Myocyte (in vitro differentiated cells): ENCODE measurements at places on chromosomes 5 and 9. TPM values are rescaled to one million over a fixed set of nuclear protein-coding genes. Genes with fewer than 3 reads are reported as not detected.

The DOCK8 gene
- total RNA-seq = 0.21 and 2.1 TPM in 2 replicates

DNA sequence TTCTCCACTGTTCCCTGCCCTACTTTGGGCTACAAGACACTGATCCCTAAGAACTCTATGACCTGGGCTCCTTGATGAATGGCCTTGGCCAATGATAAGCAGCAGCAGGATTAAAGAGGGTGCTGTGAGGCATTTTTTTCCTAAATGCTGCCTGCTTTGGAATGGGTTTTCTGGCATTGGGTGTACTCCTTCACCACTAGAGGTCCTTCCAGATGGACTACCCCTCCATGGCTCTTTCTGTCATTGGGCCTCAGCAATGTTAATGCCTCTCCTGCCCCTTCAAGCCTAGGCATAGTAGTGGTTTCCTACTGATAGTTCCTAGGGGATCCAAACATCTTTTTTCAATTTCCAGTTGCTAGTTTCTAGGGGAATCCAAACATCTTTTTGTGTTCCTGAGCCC lies 319.3 kb upstream of the RPS23 start:
- DNase-seq = no peak

- DNase-seq = peak; percentile 95
Observed at GRCh38 chr9:115254287-115255180, 136.6 kb upstream of the TNC start.

DNA sequence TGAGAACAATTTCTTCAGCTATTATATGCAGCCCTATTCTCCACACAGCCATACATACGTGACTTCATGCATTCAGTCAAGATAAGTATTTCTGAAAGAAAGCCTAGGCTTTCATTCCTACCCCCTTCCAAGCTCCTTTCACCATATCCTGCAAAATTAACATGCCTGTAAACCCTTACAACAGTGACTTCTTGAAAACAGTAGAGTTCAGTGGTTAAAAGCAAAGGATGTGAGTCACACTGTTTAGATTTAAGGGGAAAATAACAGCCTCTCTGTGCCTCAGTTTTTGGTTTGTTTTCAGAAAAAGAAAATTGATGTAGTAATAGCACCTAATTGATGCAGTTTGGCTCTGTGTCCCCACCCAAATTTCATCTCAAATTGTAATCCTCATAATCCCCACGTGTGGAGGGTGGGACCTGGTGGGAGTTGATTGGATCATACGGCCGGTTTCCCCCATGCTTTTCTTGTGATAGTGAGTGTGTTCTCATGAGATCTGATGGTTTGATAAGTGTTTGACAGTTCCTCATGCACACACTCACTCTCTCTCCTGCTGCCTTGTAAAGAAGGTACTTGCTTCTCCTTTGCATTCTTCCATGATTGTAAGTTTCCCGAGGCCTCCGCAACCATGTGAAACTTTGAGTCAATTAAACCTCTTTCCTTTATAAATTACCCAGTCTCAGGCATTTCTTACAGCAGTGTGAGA lies 264.8 kb downstream of the CETN3 start:
- DNase-seq = no peak

DNA sequence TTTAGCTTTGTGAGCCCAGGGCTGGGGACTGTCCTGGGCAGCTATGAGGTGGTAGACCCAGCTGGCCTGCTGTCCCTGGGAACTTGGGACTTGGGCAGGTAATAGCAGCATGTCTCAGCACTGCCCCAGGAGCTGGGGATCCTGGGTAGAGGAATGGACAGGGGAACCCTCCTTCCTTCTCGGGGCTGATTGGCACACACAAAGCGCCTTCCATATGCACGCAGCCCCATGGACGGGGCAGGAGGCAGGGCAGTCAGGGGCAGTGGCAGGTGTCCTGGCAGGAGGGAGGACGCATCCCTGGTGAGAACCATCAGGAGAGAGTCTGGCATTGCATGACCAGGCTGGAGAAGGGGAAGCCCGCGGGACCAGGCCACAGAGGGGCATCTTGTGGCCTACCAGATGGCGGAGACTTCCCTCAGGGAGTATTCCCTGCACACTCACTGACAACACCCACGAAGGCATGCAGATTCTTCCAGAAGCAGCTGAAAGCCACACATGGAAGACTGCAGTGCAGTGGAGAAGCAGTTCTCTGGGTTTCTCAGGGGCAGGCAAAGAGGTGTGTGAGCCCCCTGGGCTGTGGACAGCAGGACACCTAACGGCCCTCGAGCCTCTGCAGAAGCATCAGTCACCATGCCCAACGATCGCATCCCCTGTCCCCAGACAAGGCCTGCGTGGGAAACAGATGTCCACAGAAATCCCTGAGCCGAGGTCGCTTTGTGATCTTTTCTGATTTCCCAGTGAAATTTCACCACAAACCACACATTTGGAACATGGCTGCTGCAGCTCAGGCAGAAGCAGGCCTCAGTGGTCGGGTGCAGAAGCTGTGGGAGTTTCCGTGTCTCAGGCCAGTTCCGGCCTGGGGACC lies 7.0 kb upstream of the NKD2 start:
- peak; percentile 59 for DNase-seq

The DDX41 gene
- total RNA-seq = 87.2 and 112 TPM in 2 replicates

GRCh38 chr9:86783884-86784283 lies 163.4 kb downstream of the GAS1 start:
- no peak for DNase-seq

GRCh38 chr9:17083258-17083657 lies 51.6 kb upstream of the CNTLN start:
- DNase-seq = no peak

DNA sequence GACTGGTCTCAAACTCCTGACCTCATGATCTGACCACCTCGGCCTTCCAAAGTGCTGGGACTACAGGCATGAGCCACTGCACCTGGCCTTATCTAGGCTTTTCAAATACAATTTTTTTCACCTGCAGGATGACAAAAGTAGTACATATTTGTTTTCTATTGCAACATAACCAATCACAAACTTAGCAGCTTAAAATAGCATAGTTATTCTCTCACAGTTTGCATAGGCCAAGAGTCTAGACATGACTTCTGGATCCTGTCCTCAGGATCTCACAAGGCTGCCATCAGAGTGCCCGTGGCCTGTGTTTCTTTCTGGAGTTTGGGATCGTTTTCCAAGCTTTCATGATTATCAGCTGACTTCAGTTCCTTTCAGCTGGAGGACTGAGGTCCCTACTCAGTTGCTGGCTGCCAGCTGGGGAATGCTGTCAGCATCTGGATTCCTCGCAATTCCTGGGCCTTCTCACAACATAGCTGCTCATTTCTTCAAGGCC lies 348.9 kb downstream of the ARHGEF28 start:
- DNase-seq = no peak

- no peak for DNase-seq
Observed at GRCh38 chr9:18362166-18362565, 111.8 kb upstream of the ADAMTSL1 start.

DNA sequence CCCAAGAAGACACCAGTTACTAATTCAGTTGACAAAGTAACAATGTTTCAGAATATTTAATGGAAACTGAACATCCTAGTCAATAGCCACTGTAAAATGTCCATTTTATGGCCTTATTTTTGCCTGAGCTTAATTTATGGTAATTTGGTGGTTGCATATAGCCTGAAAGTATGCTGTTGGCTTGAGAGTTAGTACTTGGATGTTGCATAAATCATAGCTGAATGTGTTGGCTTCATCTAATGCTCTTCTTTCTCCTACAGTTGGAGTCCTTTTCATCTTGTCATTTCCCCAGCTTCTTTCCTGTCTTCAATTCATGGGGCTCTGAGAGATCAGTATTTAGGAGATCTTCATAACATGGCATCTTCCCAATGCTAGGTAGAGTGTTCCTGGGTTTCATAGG lies 164.6 kb downstream of the MAT2B start:
- no peak for DNase-seq

The FCN1 gene
- total RNA-seq = not detected in 2 replicates

DNA sequence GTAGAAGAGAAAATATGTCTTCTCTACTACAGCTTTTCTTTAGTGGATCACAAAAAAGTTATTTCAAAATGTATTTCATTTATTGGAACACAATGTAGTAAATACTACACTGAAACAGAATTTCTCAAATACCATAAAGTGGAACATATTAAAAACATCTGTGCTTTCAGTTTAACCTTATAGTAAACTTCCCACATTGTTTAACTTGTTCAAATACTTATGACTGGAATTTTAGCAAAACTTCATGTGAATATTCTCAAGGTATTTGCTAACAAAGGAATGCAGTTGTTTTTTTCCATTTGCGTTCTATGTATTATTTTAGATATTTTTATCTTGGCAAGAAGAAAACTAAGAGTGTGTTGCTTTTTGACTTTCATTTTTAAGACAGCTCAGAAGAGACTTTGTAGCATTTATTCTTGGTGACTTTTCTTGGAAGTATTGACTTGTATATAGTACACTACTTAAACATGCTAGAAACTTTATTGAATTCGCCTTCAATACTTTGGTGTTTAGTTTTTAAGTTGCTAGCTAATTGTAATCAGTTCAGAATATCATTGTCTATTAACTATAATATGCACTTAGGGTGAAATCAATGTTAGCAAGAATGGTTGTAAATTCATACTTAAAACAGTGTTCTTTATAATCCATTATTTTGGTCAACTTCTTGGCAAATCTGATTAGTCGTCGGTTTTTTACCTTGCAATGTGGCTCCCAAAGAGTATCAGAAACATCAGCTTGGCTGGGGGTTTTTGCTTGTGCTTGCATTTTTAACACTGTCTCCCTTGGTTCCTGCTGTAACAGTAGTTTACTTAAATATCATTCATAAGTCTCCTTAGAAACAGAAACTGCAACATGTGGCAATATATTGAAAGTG lies 5.0 kb upstream of the RHOBTB3 start:
- peak; percentile 31 for DNase-seq

- no peak for DNase-seq
Observed at GRCh38 chr9:82981552-82981951, 81.4 kb downstream of the RASEF start.

DNA sequence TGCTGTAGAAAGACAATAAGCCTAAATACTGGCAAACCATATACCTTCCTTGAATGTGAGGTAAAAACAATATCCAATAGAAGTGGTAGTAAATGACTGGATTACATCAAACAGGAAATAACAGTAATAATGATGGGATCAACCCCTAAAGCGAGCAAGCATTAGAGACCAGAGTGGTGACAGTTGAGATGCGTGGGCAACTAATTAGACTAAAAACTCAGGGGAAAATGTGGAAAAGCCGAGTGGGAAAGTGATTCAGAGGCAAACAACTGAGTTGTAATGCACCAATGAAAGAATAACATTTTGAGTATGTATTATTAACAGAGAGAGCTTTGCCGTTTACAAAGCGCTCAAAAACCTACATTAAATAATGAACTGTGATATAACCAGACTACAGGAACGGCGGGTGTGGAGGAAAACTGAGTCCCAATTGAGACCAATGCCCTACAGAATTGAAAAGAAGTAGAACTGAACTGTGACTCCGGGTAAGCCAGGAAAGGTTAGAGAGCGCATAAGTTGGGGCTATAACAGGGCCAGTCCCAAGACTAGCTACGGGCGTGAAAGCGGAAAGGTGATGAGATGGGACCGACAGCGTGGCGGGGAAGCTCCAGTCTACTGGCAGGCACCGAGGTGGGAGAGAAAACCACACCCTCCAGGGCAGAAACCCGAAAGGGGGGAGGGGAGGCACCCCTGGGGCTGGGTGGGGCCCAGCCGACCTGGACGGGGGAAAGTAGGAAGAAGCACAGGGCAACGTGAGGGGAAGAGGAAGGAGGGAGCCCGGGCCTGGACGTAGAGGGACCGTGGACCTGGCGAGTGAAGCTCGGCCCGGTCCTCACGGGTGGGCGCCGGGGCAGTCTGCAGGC lies 592 bp downstream of the UBAP2 start:
- no peak for DNase-seq

DNA sequence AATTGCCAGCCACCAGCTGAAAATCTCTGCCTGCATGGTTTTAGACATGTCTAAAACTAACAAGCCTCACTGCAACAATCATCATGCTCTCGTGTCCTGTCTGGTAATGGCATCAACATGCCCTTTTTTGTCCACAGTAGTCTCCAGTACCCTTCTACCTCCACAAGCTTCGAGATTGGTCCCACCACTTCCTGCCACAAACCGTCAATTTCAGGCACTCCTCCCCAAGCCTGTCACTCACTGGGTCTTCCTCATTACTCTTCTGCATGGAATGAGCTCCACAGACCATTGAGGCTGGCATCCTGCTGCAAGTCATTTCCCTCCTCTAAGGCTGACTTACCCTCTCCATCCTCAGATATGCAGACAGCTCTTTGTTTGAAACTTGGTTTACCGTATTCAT lies 9.0 kb downstream of the LPAR1 start:
- no peak for DNase-seq

DNA sequence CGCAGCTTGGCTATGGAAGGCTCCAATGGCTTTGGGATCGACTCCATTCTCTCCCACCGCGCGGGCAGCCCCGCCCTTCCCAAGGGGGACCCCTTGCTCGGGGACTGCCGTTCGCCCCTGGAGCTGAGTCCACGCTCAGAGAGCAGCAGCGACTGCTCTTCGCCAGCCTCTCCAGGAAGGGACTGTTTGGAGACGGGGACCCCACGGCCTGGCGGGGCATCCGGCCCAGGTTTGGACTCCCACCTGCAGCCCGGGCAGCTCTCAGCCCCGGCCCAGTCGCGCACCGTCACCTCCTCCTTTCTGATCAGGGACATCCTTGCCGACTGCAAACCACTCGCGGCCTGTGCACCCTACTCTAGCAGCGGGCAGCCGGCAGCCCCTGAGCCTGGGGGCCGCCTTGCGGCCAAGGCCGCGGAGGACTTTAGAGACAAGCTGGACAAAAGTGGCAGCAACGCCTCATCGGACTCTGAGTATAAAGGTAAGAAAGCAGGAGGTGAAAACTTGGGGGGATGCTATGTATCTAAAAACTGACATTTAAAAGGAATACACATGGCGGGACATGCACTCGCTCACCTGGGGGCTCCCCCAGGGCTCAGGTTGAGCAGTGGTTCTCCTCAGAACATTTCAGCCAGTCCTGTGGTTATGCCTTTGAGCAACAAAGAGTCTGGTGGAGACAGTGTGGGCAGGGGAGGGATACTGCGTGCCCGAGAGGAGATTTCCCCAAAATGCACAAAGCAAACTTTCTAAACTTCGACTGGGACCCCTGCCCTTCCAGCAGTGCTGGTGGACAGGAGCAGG lies 579 bp downstream of the BARHL1 start:
- DNase-seq = no peak

DNA sequence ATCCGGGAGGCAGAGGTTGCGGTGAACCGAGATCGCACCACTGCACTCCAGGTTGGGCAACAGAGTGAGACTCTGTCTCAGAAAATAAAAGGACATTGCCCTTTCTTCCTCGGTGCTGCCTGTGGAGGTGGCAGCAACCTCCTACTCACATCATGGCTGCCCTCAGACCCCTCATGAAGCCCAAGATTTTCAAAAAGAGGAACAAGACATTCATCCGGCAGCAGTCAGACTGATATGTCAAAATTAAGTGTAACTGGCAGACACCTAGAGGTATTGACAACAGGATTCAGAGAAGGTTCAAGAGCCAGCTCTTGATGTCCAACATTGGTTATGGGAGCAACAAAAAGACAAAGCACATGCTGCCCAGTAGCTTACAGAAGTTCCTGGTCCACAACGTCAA lies 12.6 kb upstream of the PAX5 start:
- no peak for DNase-seq

DNA sequence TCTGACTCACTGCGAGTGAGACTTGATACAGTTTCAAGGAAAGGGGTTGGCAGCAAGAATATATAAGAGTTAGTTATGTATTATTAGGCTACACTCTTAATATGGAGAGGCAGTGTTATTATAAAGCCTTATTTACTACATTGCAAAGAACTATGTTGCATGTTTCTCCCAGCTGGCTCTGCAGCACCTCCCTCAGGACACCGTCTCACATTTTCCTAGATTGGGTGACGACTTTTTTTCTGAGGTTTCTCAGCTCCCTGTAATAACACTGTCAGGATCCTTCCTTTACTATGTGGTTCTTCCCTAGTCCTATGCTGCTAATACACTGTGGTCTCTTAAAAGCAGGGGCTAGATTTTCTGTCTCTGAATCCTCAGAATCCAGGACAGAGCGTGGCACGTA lies 153.7 kb downstream of the INSYN2B start:
- DNase-seq = no peak

The WDR38 gene
- total RNA-seq = 0.16 TPM in 1 of 2 replicates, not detected in the other
